ENCODE measurements at places on chromosomes 11 and 22.

DNA sequence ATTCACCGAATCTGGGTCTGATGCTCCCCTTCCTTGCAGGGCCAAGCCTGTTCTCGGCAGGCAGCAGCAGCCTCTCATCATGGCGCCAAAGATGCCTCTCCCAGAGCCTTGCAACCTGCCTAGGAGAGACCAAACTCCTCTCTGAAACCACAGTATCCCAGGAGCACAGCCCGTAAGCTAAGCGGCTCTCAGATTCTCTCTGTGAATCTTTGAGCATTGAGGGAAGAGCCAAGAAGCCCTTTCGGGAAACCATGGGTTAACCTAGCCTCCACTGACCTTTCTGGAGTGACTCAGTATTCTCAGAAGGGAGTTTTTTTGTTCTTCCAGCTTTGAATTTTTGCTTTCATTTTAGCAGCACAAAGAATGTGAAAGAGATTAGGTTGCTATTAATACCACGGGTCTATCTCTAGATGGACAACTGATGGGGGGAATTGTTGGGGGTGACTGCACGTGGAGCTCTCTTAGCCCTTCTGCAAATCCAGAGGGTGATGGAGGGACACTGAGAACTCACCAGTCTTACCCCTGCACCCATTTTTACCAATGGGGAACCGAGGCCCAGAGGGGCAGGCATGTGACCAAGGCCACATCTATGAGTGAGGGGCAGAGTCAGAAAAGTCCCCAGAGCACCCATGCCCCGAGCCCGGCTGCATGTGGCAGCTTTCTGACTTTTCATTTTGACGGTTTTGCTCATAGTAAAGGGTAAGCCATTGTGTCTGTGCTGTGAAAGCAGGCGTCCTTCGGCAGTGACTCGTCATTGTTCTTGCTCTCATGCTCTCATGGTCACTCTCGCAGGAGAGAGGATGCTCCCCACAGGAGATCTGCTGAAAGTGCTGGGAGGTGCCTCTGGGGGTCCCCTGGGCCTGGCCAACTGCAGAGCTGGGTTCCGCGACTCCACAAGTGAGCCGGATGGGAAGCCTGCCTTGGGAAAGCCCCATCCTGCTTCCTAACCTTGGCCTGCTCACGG, 36.0 kb downstream of the IRAG1 start:
- DNase-seq = peak; percentile 32

GRCh38 chr11:102617466-102618008, 7.6 kb downstream of the MMP20 start:
- DNase-seq = no peak

DNA sequence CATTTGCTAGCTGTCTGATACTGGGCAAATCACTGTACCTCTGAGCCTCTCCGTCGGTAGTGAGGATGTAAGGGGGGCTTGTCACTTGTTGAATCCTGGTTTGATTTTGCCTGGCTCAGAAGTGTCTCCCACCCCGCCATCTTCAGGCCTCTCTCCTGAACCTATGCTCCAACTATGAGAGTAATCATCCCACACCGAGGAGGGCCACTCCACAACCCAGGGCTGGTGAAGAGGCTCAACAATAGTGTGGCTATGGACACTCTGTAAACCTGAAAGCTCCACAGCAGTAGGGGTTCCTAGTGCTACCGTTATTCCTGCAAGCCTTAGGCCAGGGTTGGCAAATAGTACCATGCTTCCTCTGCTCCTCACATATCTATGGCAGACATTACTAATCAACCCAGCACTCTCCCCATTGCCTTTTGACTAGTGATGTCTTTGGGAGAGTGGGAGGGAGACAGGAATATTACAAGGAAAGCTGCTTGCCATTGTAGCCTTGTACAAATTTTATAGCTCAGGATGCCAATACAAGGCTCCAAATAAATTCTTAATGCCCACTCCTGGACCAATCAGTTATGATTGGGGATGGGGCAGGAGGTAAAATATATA, 134.0 kb upstream of the TEAD1 start:
- no peak for DNase-seq

DNA sequence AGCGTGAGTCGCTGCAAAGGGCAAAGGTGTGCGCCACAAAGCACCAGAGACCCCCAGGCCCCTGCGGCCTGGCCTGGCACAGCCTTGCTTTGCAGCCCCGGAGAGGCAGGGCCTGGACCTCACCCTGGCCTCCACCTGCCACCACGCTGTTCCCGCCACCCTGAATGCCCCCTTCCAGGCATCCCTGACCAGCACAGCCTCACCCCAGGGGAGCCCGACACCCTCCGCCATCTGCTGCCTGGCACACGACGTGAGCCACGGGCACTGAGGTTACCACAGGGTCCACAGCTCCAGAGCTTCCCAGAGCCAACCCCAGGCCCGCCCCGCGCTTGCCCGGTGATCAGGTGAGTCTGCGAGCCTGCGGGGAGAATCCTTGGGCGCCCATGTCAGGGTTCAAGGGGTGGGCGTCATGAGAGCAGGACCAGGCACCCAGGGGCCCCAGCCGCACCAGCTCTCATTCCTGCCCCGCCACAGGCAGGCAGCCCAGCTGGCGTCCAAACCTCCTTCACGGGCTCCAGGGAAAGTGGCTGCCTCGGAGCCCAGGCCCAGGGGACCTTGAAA, 171.3 kb downstream of the BRD1 start:
- DNase-seq = no peak

DNA sequence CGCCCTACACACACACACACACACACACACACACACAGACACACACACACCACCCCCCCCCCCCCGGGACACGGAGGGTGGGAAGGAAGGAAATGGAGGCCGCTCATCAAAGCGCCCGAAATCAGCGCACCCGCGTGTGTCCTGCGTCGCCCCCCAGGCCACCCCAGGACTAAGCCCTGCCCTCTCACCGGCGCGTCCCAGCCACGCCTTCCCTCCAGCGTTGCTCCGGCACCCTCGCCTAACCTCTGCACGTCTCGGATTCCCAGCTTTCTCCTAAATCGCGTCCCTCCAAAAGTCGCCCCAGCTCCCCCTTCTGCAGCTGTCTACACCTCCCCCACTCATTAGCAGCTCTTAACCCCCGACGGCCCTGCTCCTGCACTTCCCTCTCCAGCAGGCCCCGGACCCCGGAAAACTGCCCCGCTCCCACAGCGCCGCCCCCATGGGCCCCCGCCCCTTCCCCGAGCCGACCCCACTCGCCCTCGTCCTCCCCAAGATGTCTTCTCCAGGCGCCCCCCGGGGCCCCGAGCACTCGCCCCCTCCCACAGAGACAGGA, 557 bp downstream of the PACSIN2 start:
- DNase-seq = peak; percentile 78

- DNase-seq = no peak
Measured at GRCh38 chr11:45323601-45324249, 37.6 kb upstream of the SYT13 start.

GRCh38 chr11:105767931-105768330, 158.1 kb downstream of the GRIA4 start:
- DNase-seq = no peak

DNA sequence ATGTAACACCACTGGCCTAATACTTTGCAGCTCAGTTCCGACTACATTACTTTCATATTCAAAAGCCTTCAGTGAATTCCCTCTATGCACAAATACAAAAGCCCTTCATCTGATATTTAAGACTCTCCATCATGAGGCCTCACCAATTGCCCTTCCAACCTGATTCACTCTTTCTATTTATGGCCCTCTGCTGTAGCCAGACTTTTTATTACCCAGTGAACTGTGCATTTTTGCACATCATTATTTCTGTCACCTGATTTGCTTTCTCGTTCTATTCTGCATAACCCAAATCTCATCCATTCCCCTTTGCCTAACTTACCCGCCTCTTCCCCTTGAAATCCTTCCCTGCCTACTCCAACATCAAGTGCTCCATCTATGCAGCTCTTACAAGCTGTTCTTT, 78.3 kb downstream of the BBOX1 start:
- no peak for DNase-seq

GRCh38 chr11:130381317-130381716, 47.1 kb downstream of the ADAMTS8 start:
- peak; percentile 41 for DNase-seq

DNA sequence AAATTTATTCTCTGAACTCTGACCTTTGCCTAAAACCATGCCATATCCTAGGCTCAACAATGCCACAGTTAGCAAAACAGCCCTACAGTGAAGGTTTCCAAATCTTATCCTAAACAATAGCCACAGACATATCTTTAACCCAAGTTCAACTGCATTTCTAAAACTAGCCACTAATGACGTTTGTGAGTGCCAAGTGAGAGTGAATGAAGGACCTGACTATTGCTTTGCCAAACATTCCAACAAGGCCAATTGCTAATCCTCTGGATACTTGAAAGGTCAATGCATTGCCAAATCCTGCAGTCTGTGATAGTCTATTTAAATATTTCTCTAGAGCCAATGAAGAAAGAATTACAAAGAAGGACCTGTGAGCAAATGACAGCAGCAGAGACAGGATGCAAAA, 2.5 kb upstream of the OR4C45 start:
- no peak for DNase-seq

GRCh38 chr11:86508604-86509587, 134.2 kb downstream of the CCDC81 start:
- no peak for DNase-seq

GRCh38 chr11:66720223-66720898, 8.7 kb downstream of the SPTBN2 start:
- DNase-seq = peak; percentile 96
